ENCODE measurements at places on chromosomes 6 and 20.

- peak; percentile 1 for DNase-seq
Observed at GRCh38 chr6:102075539-102075938, 682.0 kb downstream of the GRIK2 start.

DNA sequence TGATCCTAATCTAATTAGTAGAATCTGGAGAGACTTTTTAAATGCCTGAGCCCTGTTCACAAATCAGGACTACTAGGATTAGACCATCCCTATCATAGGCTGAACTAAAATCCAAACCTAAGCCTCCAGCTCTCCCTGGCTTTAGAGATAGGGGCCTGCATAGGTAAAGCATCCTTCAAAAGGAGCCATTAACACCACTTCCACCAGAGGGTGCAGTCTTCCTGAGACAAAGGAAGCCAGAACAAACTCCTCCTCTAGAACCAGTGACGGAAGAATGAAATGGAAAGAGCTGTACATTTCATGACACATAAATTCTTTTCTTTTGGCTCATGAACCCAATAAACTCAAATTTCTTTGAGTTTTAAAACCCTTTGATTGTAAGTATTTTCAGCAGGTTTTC lies 291.2 kb upstream of the ADGRB3 start:
- DNase-seq, result peak; percentile 51

DNA sequence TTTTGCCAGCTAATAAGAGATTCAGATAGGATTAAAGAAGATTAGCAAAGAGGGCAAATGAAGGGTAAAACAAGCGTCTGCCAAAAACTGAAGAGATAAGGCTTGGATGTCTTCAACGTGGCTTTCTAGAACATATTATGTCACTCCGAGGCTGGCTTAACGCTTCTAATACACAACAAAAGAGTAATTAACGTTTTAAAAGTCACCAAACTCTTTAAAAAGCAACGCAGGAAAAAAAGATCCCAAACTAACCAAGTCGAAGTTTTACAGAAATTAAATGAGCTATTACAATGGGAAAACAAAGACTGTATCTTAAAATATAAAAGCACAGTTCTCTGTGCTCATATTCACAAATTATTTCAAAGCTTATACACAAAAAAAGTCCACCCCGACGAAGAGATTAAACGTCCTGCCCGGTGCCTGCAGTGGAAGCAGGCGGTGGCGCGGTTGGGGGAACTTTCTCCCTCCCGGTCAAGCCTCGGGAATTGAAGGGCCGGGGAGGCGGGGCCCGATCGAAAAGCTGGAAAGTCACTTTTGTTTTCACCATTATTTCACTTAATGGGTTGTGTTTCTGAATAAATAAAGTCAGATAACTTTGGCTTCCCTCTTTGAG lies 1.2 kb downstream of the MAK start:
- peak; percentile 39 for DNase-seq

GRCh38 chr6:11994875-11995461 lies 17.1 kb upstream of the HIVEP1 start:
- DNase-seq, result no peak

DNA sequence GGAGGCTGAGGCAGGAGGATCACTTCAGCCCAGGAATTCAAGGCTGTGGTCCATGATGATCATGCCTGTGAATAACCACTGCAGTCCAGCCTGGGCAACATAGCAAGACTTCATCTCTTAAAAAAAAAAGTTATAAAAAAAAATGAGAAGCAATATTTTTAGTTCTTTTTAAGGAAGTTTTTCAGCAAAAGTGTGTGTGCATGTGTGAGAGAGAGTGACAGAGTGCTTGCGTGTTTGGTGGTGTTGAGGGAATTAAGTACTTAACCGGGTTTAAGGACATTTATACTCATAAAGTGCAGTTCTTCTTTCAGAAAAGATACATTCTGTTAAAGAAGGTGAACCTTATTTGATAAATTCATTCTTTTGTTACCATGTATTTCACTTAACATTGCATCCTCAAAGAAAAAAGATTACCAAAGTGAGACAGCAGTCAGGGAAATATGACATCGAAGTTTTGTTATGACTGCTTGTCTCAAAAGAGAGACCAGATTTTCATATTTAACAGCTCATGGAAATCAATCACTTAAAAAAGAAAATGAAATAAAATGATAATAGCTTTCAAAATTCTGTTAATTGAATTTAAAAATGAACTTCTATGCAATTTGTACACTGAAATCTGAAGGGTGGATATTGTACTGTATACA lies 254.7 kb downstream of the ARHGAP18 start:
- DNase-seq, result no peak

DNA sequence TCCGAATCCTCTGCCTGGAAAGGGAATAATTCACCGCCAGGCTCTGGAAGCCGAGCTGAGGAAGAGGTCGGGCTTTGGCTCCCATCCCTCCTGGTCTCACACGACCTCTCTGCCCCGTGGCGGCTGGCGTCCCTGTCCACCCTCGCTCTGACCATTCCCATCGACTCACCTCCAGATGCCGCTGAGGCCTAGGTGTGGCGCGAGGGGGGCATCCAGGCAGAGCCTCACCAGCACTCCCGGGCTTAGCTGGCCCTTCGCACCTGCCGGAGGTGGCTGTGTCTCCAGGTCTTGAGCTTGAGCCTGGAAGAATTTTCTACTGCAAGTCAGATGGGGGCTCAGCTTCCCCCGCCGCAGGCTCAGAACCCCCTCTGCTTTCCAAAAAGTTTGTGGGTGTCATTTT lies 28.5 kb upstream of the SMOC2 start:
- no peak for DNase-seq

DNA sequence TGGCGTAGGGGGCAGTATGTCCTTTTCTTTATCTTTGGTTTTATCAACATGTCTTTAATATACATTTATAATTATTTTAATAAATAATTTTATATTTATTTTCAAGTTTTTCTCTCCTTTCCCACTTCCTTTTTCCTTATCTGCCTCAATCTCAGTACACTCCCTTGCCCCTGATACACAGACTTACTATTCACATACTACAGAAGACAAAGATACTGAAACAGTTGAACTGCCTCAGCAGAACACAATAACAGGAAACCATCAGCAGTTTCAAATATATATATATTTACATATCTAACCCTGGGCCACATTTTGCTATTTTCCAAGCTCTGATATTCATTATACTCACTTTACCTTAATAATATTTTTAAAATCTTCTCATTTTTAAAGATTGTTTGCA lies 19.8 kb downstream of the IBTK start:
- DNase-seq, result no peak

DNA sequence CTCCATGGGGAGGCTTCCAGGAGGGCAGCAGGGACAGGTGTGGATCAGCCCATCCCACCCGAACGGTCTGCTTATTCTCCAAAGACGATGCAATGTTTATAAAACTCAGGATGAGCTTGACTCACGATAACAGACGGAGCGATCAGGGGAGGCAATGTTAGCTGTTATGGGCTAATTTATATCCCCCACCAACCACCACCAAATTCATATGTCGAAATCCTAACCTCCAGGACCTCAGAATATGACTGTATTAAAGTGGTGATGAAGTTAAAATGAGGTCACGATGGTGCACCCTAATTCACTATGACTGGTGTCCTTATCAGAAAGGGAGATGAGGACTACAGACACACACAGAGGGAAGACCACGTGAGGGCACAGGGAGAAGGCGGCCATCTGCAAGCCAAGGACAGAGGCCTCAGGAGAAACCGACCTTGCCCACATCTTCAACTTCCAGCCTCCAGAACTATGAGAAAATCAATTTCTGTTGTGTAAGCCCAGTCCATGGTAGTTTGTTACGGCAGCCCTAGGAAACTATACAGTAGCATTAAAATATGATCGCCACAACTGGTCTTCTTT lies 7.0 kb downstream of the ADTRP start:
- DNase-seq, result no peak
